Stimulated activated CD4-positive, alpha-beta T cell treated with anti-CD3 and anti-CD28 coated beads, Interleukin-1b, Interleukin-23, amount 100 ng/mL, for 48 hours (primary cell): ENCODE measurements at places on chromosomes 11 and 22.
A peak's percentile ranks its signal among the peaks of the same experiment; 100 is the strongest.

DNA sequence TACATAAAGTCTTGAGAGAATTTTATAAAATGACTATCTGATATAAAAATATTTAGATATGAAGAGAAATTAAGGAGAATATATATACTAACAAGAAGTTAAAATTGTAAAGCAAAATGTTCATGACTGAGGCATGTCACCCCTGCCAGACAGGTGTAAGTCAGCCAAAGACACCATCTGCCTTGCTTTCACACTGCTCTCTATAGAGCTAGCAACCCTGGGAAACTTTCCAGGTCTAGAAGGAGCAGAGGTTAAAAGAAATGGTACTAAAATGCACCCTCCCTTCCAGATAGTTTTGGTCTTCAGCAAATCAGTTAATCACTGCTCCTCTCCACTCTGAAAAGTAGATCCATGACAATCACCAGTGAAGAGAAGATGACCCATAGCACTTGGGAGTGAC, 16.5 kb downstream of the PPP2R1B start:
- DNase-seq: no peak

DNA sequence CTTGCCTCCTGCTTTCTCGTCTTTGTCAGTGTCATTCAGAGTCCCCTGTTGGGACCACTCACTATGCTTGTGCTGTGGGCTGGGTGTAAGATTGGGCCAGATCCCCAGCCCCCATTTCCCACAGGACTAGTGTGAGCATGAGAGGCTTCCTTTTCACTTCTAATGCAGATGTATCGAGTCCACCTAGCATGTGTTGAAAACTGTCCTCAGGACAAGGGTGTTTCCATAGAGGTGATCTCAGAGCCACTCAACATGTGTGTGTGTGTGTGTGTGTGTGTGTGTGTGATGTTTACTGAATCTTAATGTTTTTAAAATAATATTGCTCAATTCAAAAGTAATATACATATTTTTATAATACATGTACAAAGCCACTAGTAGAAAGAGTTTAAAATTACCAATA, 11.4 kb upstream of the CD44 start:
- no peak for DNase-seq

GRCh38 chr11:73729594-73730206, 31.2 kb downstream of the RAB6A start:
- no peak for DNase-seq

- DNase-seq: no peak
Measured at GRCh38 chr11:102523189-102523570, 7.4 kb downstream of the MMP7 start.

DNA sequence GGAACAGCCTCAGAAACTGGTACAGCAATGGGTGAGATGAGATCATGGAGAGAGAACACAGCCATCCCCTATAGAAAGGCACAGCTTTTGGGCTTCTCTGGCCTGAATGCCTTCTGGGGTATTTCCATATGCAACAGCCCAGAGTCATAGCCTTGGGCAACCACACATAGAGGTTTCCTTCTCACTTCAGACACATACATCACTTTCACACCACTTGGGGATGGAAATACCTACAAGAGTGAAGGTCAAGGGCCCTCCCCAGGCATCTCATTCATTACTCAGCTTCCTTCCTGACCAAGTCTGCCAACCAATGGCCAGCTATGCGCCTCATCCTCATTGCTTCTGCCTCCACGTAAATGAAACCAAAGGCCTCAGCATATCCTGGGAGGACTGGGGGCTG, 17.7 kb upstream of the OLFML1 start:
- no peak for DNase-seq

GRCh38 chr11:79100093-79100910, 340.5 kb downstream of the TENM4 start:
- DNase-seq: peak; percentile 23

DNA sequence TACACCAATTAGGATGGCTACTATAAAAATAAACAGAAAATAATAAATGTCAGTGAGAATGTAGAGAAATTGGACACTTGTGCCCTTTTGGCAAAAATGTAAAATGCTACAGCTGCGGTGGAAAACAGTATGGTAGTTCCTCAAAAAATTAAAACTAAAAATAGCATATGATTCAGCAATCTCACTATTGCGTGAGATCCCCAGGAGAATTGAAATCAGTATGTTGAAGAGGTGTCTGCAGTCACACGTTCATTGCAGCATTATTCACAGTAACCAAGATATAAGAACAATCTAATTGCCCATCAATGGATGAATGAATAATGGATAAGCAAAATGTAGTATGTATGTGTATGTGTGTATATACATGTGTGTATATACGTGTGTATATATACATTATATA, 6.8 kb downstream of the OR52N2 start:
- no peak for DNase-seq

- DNase-seq: no peak
Measured at GRCh38 chr11:100777736-100778135, 90.6 kb downstream of the ARHGAP42 start.

GRCh38 chr11:69593851-69594250, 47.1 kb upstream of the CCND1 start:
- no peak for DNase-seq

DNA sequence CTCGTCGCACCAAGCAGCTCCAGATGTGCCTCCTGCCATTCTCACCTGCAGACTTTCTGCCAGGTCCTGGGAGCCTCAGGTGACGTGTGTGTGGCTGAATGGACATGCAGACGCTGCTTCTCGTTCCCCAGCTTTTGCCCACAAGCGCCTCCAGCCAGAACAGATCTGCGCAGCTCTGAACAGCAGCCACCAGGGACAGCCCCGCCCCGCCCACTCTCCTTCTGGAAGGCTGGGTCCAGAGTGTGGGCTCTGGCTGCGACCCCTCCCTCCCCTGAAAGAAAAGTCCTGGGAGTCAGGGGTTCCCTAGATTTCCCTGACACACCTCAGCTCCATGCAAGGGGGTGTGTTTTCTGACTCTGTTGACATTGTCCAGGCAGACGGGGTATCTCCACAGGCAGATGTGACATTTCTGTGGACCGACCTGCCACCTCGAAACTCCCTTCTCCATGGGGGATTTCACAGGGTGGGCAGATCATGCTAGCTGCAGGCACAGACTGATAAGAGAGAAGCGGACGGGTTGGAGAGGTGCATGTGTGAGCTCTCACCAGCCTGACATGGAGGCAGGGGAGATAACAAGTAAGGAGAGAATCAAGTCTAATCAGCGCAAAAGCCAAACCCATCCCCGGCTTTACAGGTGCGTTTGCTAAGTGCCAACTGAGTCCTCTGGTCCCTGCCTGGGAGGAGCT, 19.8 kb downstream of the SLCO2B1 start:
- no peak for DNase-seq

- DNase-seq: no peak
Measured at GRCh38 chr11:57903011-57903410, 120.7 kb upstream of the OR9Q1 start.

DNA sequence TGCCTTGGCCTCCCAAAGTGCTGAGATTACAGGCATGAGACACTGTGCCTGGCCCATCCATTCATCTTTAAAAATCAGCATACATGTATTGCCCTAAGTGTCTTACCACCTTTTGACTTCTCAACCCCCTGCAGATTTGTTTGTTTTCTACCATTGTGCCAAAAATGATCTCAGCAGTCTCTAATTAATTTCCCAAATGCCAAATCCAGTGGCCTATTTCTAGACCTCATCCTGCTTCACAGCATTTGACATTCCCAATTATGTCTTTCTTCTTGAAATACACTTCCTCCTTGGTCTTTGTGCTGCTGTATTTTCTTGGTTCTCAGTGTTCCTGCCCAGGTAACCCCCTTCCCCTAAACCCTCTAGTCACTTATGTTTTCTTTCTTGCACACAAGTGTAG, 46.0 kb upstream of the GRAMD1B start:
- no peak for DNase-seq
